ENCODE measurements at places on chromosomes 16 and 17.

DNA sequence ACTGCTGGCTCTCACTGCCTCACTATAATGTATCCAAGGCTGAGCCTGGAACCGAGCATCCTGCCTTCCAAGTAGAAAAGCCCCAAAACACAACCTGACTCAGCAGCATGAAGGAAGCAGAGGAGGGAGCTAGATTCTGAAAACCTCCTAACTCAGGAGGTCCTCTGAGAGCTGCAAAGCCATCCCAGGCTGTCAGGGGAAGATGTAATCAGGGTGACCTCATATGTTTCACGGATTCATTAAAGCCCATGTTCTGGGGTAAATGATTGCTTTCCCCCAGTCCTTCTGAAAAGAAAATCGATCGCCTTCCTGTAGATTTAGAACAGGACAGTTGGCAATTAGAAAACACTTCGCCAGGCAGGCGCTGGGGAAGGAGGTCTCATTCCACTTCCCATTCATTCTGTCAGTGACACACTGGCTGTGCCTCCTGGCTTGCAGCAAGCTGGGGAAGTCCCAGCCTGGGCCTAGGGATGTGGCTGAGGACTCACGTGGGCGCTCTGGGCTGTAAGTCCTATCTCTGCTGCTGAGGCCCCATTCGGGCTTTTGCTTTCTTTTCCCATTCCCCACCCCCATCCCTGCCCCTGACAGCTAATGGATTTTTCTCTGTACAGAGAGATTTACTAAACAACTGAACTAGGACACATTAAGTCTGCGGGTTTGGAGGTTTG is 75.7 kb upstream of the TMEM132E start:
- DNase-seq, result peak; percentile 36

GRCh38 chr16:90020260-90020837 is 1.1 kb upstream of the DBNDD1 start:
- DNase-seq, result no peak

GRCh38 chr17:66983414-66984021 is 19.0 kb downstream of the CACNG4 start:
- DNase-seq, result no peak

- DNase-seq, result peak; percentile 64
Measured at GRCh38 chr17:2030779-2031163, 818 bp downstream of the DPH1 start.

GRCh38 chr17:44197980-44198720 is 1.5 kb downstream of the ATXN7L3 start:
- peak; percentile 44 for DNase-seq

- no peak for DNase-seq
Measured at GRCh38 chr16:81280393-81280792, 34.4 kb upstream of the GAN start.

- DNase-seq, result peak; percentile 62
Measured at GRCh38 chr16:8567355-8568230, 22.7 kb downstream of the TMEM114 start.

GRCh38 chr16:87495578-87496446 is 3.0 kb upstream of the ZCCHC14 start:
- DNase-seq, result no peak

DNA sequence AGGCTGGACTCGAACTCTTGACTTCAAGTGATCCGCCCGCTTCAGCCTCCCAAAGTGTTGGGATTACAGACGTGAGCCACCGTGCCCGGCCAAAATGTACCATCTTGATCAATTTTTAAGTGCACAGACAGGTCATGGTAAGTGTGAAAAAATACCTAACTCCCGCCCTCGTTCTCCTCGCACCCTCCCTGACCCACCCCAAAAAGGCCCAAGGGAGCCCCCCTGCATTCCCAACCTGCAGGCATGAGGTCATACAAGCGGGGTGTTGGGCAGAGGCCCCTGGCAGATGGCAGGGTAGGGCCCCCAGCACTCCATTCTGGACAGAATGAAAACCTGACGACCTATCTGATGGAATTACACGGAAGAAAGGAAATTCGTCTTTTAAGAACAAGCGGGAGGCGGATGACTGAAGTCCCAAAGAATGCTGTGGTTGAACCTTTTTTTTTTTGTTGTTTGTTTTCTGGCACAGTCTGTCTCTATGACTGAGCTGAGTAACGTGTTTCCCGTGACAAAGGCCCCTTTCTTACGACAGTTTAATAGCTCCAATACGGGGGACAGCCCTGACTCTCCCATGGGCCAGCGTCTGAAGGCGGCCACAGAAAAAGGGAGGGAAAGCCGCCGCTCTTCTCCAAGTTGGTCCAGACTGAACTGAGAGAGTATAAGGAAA is 376.4 kb downstream of the SLC39A11 start:
- DNase-seq, result no peak

- DNase-seq, result peak; percentile 48
Measured at GRCh38 chr17:46191322-46192188, 1.7 kb downstream of the KANSL1 start.

GRCh38 chr16:12801511-12802042 is 2.1 kb downstream of the CPPED1 start:
- DNase-seq, result no peak

- no peak for DNase-seq
Measured at GRCh38 chr16:1590366-1590765, 21.5 kb downstream of the IFT140 start.

DNA sequence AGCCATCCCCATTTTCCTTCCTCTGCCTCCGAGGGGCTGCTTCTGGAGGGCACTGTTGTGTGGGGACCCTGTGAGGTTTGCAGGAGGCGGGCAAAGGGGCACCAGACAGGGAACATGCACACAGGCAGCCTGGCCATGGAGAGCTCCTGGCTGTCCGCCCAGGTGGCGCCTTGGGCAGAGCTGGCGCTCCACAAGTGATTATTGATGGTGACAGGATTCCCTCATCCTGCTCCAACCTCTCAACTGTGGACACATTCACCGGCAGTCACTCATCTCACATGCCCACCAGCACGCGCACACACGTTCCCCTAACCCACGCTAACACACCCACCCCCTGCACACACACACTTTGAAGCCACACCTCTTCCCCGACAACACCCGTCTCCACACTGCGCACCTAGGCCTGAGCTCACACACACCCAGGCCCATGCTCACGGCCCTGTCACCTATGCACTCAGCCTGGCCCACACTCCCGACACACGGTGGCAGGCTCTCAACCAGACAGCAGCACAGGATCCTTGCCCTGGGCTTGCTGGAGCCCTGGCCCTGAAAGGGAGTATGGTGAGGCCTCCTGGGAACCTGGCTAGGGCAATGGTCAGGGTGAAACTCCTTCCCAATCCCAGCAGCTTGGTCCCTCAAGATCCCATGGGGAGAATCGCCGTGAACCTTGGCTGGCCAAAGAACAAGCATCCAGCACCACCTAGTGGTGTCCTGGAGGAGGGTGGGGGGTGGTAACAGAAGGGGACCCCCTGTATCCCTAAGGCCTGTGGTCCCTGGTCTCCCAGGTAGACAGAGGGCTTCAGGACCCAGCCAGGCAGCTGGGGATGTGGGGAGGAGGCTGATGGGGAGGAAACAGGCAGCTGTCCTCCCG is 3.6 kb downstream of the PNMT start:
- DNase-seq, result peak; percentile 70

DNA sequence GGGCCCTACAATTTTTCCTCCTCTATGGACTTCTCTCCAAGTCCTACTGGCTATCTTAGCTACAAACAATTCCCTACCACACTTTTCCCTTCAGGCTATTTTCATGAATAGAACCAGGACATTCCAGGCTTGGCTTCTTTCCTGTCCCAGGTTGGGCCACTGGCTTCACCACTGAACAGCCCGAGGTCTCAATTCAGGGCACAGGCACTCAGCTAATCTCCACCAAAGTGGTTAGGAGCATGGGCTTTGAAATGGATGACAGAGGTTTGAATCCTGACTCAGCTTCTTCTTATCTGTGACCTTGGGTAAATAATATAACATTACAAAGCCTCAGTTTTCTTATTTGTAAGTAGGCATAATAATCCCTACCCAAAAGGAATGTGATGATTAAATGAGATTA is 50.9 kb upstream of the ZNF629 start:
- DNase-seq, result no peak

DNA sequence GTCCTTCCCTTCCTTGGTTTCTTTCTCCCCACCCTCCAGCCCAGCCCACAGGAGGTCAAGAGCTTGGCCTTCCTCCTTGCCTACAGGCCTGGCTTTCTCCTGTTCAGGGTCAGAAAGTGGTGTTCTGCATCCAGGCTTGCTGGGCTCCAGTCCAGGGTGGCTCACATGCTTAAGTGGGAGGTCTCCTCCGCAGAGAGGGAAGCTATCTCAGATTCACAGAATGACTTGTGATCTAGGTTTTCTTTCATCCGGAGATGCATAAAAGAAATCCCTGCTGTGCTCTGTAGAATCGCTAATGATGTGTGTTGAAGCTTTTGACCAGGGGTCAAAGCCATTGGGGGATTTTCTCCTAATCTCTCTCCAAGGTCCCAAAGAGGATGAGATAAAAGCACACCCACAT is 382.3 kb upstream of the EEF2KMT start:
- no peak for DNase-seq

- no peak for DNase-seq
Measured at GRCh38 chr17:59600169-59600568, 19.5 kb upstream of the CLTC start.

- no peak for DNase-seq
Measured at GRCh38 chr16:20887207-20887606, 13.0 kb downstream of the DCUN1D3 start.

DNA sequence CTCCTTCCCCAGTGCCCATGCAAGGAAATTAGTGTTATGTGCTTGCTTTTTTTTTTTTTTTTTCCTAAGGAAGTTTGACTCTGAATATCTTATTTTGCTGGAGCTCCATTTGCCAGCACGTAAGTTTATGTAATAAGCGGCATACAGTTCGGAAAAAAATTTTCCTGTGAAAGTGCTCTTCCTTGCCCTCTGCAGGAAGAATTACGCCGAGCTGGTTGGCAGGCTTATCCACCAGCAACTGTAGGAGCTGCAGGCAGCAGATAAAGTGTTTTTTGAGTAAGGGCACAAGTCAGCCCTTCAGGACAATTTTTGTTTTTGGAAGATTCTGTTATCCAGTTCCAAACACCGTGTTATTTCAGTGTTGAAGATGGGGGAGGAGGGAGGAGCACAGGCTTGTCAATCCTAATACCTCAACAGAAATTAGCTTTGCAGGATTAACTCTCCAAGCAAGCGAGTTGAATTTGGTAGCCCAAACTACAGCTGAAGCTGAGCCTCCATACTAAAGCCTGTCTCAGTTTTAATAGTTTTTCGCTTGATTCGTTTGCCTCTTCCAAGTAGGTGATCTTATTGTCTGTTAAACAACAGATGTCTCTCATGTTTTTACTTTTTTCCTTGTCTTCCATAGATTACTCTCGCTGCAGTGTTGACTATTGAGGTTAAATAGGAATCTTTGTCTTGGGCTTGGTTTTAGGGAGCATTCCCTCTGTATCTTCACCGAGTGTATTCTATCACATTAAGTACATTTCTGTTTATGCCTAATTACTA is 1.1 kb downstream of the SPECC1 start:
- DNase-seq, result peak; percentile 15

DNA sequence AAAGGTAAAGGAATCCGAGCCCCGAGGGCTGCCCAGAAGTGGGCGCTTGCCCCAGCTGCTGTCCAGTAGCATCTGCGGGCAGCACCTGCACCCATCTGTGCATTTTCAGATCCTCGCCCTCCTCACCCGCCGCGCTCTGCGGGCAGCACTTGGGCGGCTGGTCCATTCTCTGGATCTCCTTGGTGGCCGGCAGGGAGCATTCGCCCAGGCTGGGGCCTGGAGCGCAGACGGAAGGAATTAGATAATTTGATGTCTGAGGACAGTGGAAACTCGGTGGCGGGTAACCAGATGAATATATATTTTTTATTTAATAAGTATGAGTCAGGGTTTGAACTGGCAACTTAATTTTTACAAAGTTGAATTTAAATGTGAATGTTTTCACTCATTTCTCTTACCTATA is 88.5 kb downstream of the NPIPB11 start:
- no peak for DNase-seq

- DNase-seq, result no peak
Measured at GRCh38 chr17:17626151-17626805, 34.8 kb upstream of the PEMT start.

- no peak for DNase-seq
Measured at GRCh38 chr16:24921229-24921628, 75.5 kb downstream of the SLC5A11 start.

DNA sequence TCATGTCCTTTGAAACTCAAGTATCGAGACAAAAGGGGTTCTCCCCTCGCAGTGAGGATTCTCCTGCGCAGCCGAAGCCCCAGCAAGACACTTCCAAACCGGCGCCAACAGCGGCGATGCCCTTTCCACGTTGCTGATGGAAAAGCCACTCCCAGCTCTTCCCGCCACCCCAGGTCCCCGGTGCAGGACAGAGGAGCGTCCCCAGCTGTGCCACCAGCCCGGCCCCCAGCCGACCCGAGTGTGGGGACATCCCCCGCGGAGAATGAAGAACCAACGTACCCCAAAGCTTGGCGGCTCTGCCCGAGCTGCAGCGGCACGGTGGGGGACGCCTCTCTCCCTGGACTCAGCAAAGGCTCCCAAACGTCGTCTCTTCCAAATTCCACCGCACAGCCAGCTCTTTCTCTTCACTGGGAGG is 573 bp downstream of the CHST6 start:
- no peak for DNase-seq

GRCh38 chr17:40852364-40852763 is 14.7 kb downstream of the KRT12 start:
- no peak for DNase-seq

DNA sequence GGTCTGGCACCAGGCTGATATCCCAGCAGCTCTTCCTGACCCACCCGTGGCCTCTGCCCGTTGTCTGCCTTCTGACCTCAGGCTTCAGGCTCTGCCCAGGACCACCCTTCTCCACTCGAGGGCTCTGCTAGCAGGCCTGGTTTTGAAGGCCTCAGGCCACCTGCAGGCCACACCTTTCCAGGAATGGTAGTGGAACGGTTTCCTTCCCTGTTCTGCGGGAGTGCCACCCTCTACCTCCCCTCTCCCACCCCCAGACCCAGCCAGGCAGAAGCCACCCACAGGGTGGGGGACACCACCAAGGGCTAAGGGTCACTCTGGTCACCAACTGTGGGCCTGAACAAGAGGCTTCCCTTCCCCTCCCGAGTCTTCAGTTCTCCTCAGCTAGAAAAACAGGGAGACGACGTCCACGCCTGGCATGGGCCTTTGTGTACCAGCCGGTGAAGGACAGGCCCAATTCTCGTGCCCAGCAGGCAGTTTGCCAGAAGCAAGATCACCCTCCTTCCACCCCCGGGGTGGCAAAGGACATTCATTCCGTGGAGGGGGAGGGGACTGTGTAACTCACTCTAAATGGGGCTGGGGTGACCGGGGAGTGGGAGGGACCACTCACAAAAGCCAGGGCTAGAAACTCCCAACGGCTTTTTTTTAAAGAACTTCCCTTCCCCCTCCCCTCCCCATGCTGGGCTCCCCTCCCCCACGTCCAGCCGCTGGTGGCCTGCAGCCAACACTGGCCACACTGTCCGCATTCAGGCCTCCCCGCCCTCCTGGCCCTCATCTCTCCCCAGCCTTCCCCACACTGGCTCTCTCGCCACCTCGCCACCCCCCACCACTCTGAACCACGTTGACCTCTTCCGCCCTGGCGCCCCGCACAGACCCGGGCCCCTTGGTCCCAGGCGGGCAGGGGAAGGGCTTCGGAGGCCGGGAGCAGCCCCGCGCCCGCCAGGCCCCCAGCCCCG is 7.7 kb downstream of the CBX4 start:
- DNase-seq, result peak; percentile 66

All from left colon (tissue), 2 donors.